ENCODE measurements at places on chromosomes 4 and X.

GRCh38 chr4:183905081-183905592, at the start of gene STOX2:
STOX2 (plus strand) TSS chr4:183905307; CDS start chr4:183906791, 1,484 bp downstream.
- peak; percentile 69 for DNase-seq

GRCh38 chrX:107146670-107147069, 28.0 kb upstream of the RBM41 start:
- no peak for DNase-seq

- DNase-seq: no peak
Measured at GRCh38 chrX:16096141-16096540, 27.2 kb upstream of the GRPR start.

DNA sequence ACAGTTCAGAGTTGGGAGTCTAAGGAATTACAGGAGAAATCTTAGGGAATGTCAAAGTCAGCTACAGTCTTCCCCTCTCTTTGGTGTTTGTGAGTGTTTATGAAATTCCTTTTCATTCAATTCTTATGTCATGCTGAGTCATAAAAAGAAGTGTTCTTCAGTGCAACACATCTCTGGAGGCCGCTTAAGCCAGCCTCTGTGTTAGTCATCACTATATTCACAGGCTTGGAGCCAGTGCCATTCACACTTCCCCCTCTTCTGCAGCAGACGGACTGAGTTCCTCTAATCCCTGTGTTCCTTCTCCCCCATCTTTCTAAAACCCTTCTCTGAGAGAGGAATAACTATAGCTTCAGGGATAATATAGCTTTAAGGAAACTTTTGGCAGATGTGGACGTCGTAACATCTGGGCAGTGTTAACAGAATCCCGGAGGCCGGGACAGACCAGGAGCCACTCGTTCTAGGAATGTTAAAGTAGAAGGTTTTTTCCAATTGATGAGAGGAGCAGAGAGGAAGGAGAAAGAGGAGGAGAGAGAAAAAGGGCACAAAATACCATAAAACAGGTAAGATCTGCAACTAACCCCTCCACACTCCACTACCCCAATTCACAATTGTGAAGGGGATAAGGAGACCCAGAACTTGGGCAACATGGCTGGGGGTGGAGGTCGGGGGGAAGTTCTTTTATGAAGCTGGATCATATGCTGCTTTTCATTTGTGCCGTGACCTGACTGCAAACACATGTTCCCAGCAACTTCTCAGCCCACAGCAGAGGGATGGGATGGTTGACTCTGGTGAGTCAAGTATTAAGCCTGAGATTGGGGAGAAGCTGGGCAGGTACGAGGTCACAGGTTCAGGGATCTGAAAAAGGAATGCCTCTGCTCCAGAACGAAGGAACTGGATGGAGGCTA, at the start of gene SRPX2:
Gene SRPX2, plus strand, starts transcription at position 244 of the 905 bp plus-strand sequence. CDS start 2,124 bp downstream, outside the sequence.
- no peak for DNase-seq

DNA sequence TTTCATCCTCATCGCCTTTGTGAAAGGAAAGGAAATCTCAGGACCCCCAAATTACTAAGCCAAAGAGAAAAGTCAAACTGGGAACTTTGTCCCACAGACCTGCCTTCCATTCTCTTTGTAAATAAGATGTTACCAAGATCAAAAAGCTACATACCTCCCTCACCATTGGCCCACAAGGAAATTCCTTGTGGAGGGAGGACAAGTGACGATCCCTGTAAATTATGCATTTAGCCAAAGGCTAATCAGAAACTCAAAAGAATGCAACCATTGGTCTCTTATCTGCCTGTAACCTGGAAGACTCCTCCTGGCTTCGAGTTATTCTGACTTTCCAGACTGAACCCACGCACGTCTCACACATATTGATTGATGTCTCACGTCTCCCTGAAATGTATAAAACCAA, 70.3 kb downstream of the SHOX start:
- DNase-seq: no peak

GRCh38 chr4:112327965-112328733, 31.0 kb downstream of the ALPK1 start:
- DNase-seq: no peak

DNA sequence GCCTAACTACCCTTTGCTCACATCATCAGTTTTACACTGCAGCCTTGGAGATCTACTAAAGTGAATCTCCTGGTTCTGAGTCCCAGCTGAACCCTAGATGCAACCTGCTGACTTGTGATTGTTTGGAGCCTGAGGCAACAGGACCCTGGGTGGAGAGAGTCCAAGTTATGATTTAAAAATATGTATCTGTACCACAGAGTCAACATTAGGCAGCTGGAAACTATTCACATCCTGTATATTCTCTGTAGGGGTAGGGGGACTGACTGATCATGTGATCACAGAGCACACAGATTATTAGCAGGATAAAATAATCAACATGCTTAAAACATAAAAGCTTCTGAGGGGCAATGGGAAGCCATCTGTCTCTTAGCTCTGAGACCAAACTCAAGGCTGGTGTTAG, 52.1 kb downstream of the CT47B1 start:
- DNase-seq: no peak

DNA sequence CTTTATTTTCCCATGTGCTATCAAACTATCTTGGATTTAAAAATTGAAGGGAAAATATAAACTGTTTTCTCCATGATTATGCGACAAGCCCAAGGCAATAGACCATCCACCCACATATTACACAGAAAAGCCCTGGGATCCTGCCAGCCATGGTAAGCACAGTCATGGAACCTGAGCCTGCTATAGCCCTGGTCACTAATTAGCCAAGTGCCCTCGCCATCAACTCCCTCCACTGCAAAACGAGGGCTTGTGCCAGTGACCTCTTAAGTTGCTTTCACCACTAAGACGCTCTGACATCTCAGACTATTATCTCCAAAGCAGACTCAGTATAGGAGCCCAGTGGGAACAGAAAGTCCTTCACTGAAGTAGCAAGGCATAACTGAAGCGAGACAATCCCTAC, 69.2 kb downstream of the NLGN4X start:
- peak; percentile 1 for DNase-seq

DNA sequence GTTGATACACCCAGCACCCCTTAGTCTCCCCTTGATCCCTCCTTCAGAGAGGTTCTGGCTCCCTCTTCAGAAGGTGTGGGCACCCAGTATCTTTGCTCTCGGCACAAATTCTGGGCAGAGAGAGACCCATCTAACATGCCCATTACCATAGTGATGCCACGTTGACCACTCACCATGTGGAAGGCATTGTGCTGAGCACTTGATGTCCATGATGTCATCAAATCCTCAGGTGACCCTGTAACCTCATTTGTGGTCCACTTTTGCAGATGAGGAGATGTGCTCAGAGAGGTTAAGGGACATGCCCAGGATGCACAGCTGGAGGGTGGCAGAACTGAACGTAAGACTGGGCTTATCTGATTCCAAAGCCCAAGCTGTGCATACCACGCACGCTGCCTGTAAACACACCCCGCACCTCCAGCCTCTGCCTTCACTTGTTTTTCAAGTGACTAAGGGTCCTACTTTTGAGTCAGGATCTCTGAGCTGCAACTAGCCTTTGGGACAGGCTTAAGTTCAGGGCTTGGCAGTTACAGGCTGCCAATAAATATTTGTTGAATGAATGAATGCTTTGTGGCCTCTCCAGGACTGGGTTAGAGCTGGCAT, 55.2 kb downstream of the HTRA3 start:
- no peak for DNase-seq

- no peak for DNase-seq
Measured at GRCh38 chr4:167000141-167000852, 234.0 kb downstream of the SPOCK3 start.

GRCh38 chrX:46617906-46618305, 44.3 kb downstream of the CHST7 start:
- no peak for DNase-seq

- DNase-seq: no peak
Measured at GRCh38 chr4:75259306-75259705, 254.9 kb downstream of the RCHY1 start.

- DNase-seq: no peak
Measured at GRCh38 chr4:88737307-88737941, 39.8 kb upstream of the NAP1L5 start.
